ENCODE measurements at places on chromosomes 1 and 21. TPM values are rescaled to one million over a fixed set of nuclear protein-coding genes. Genes with fewer than 3 reads are reported as not detected.

PLD5 gene
- not detected for total RNA-seq

TEDDM1 gene
- not detected for total RNA-seq

IL20 gene
- not detected for total RNA-seq

UBQLN4 gene
- total RNA-seq: 27.0 TPM

SPATA45 gene
- total RNA-seq: not detected

NMNAT2 gene
- total RNA-seq: 0.28 TPM

SHCBP1L gene
- not detected for total RNA-seq

CRNN gene
- not detected for total RNA-seq

ZNF683 gene
- 0.18 TPM for total RNA-seq

PCBP3 gene
- 3.4 TPM for total RNA-seq

DNA sequence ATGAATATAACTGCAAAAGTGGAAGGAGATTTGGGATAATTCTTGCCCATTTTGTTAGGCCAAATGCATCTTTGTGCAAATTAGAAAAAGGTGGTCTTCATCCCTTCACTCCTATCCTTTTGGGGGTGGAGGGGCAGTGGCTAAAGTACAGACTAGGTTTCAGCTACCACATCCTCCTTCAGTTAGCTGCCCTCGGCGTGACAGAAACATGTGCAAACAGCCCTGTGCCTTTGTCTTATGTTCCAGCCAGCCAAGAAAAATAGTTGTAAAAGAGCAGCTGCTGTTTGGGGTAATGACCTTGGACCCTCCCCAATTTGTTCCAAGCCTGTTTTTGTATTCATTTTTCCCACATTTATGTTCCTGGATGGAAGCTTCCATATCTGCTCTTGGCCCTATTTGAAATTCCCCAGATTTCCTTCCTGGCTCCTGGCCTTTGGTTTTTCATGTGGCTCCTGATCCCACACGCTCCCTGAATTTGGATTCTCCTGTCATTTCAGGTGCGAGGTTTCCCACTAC is 8.3 kb upstream of the LGALS8 start:
- DNase-seq: no peak

- no peak for DNase-seq
Observed at GRCh38 chr21:44919111-44919912, 1.4 kb downstream of the ITGB2 start.

DNA sequence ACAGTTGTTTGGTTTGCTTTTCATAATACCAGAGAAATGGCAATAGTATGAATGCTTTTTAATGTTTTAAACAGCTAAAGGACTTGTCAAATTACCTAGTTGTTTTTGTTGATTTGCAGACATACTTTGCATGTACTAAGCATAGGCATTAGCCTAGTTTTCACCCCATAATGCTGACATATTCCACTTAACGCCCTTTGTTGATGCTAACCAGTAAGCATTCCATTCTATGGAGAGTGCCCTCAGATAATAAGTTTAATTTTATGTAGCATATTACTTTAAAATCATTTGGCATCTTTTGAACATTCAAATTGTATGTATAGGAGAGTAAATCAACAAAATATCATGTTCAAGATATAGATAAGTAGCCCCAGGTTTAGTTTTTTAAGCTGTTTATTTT is 32.5 kb downstream of the RGS21 start:
- DNase-seq: no peak

GRCh38 chr1:92705446-92705845 is 79.5 kb downstream of the EVI5 start:
- no peak for DNase-seq

- no peak for DNase-seq
Observed at GRCh38 chr1:157404063-157404501, 148.2 kb downstream of the FCRL5 start.

DNA sequence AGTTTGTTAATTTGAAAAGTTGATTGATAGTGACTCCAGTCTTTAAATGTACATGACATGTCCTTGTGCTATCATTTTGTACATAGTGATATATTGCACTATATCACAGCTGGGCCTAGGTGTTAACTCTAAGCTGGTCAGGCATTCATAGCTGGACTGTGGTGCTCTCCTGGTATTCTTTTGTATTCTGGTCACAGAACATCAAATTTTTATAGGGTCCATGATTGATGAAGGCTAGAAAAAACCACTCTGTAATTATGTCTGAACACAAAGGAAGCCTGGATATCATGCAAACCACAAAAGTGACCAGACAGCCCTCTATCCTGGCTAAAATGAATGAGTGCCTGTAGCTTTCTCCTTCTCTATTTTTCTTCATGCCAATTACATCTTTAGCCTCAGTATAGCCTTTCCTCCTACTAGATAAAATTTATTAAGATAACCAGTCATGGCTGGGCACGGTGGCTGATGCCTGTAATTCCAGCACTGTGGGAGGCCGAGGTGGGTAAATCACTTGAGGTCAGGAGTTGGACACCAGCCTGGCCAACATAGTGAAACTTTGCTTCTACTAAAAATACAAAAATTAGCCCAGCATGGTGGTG is 134.9 kb upstream of the B3GALT2 start:
- DNase-seq: no peak

GRCh38 chr1:118983558-118984041 is 4.5 kb downstream of the TBX15 start:
- DNase-seq: no peak

- DNase-seq: no peak
Observed at GRCh38 chr1:110291241-110292030, 47.7 kb upstream of the RBM15 start.

DNA sequence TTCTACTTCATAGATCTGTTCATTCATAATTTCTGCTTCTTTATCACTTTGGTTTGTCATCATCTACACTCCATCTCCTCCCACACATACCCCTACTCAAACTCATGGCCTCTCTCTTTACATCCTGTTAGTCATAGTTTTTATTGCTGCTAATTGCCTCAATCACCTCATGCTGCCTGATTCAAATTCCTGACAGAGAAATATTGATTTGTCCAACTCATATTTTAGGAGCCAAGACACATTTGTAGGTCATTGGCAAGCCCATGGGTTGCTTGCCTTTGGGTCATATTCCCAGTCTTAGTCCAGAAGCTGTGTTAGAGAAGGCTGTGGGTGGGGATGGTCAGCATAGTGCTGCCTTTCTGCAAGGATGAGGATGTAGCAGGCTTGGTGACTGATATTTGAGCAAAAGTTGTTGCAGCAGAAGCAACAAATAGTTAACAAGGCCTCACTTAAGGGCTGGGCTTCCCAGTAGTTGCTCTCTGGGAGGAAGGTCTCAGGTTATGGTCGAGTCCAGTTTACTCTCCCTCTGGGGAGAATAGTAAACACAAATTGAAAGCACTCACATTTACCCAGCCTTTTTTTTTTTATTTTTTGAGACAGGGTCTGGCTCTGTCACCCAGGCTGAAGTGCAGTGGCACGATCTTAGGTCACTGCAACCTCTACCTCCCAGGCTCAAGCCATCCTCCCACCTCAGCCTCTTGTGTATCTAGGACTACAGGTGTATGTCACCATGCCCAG is 22.4 kb upstream of the EPS15 start:
- DNase-seq: no peak

DNA sequence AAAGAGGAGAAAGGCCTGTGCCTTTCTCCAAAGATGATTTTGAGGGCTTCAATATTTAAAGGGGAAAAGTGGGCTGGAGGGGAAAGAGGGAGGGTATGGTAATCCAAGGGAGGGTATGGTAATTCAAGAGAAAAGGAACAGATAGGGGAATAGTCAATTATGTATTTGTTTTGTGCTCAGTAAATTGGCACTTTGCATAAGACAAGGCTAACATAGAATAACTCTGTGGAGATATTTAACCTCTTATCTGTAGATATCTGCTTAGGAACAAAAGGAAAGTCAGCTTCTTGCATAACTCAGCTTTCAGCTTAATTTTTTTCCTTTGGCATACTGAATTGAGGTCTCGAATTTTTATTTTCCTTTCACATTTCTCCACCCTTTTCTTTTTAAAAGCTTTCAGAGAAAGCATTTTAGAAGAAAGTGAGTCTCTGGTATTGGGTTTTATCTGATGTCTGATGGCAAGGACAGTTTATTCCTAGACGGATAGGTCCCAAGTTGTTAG is 119.9 kb upstream of the F3 start:
- no peak for DNase-seq

- no peak for DNase-seq
Observed at GRCh38 chr1:186050360-186050759, 316.2 kb downstream of the HMCN1 start.

DNA sequence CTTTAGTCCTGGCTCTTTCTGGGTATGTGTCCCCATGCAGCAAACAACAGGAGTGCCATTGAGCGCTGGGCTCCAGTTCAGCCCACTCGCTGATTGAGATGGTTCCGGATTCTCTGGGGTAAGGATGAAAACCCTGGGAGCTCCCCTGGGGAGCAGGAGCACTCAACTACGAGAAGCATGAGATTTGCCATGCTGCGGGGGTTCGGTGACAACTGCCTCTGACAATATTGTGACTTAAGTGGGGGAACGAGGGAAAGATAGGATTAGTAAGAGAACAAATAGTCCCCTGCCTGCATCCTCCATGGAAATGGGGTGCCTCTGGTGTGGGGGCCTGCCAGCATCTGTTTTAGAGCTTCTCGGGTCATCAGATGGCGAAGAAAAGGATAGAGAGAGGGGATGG is 123.6 kb upstream of the IPO9 start:
- no peak for DNase-seq

DNA sequence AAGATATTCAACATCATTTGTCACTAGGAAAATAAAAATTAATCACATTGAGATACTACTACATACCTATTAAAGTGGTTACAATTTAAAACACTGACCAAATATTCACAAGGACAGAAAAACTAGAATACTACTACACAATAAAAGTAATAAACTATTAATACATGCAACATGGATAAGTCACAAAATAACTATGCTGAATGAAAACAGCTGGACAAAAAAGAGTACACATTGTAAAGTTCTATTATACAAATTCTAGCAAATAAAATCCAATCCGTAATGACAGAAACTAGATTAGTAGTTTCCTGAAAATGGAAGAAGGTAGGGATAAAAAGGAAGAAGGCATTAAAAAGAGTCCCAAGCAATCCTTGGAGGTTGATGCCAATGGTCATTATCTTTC is 348.7 kb upstream of the PTBP2 start:
- no peak for DNase-seq

DNA sequence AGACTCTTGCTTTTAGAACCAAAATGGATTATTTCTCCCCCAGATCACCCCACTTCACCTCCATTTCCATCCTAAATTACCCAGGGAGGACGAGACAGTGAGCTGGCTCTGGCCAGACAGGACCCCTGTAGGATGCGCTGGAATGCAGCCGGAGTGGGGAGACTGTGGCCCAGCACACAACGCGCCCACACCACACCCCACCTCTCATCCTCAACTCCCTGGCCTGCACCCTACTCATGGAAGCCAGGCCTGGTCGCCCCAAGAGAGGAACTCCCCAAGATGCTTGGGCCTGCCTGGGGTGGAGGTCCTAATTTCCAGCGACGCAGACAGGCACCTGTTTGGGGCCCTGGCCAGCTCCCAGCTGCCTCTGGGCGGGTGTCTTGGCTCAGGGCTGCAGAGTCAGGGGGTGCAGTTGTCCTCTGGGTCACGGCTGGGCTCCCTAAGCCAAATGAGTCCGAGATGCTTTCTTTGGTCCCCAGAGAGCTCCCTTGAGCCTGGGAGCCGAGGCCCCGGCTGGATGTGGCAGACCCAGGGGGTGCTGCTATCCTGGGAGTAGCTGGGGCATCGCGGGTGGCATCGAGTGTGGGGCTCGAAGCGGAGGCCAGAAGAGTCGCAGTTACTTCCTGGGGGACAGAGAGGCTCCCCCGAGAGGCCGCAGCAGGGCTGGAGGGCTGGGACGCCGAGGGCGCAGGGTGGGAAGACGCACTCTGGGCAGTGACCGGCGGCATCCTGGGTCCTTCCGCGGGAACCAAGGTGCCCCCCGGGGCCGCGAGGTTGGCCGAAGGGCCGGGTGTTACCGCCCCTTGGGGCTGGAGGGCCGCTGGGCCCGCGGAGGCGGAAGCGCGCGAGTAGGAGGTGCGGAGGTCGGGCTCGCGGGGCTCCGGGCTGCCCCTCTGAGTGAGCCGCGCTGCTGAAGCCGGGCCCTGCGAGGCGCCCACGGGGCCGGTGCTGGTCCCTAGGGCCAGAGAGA is 10.4 kb downstream of the CLEC20A start:
- no peak for DNase-seq

GRCh38 chr1:93033785-93034184 is 45.3 kb upstream of the MTF2 start:
- no peak for DNase-seq

DNA sequence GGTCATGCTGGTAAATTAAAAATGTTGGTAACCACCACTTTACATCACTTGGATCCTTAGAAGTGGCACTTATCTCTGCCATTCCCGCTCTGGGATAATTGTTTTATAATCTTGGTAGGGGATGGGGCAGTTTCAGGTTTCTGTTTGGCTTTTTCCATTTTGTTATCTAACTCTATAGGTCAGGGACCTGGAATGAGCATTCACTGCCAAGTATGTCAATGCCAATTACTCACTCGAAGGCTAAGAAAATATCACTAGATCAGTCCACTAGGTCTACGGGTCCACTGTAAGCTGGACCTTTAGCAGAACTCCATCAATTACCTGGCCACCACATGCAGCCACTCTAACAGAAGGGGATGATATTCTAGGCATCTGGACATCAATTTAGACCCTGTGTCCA is 4.5 kb upstream of the DIP2A start:
- DNase-seq: no peak

- no peak for DNase-seq
Observed at GRCh38 chr1:86826856-86827255, 87.1 kb downstream of the SELENOF start.

- DNase-seq: no peak
Observed at GRCh38 chr1:32071758-32072621, 749 bp upstream of the TMEM39B start.

GRCh38 chr1:239225396-239225795 is 161.0 kb upstream of the CHRM3 start:
- DNase-seq: no peak

- no peak for DNase-seq
Observed at GRCh38 chr1:53655931-53656746, 82.8 kb downstream of the GLIS1 start.

DNA sequence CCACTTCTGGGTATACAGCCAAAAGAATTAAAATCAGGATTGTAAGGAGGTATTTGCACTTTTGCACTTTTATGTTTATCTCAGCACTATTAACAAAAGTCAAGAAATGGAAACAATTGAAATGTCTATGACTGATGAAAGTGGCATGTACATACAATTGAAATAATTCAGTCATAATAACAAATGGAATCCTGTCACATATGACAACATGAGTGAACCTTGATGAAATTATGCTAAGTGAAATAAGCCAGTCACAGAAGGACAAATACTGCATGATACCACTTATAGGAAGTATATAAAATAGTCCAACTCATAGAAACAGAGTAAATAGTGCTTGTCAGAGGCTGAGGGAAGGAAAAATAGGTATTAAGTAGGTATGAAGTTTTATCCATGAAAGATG is 3.4 kb upstream of the SPTA1 start:
- no peak for DNase-seq

GRCh38 chr1:212634252-212634651 is 25.7 kb downstream of the ATF3 start:
- DNase-seq: no peak

- DNase-seq: no peak
Observed at GRCh38 chr1:30729901-30730300, 6.5 kb upstream of the MATN1 start.

Data from activated CD4-positive, alpha-beta memory T cell treated with anti-CD3 and anti-CD28 coated beads, Interleukin-2, amount 10 ng/mL, durations not matched to agents 7 days and 5 days (primary cell).